Stimulated activated CD4-positive, alpha-beta T cell treated with anti-CD3 and anti-CD28 coated beads, Interleukin-2, amount 100 ng/mL, for 4 hours (primary cell): ENCODE measurements at places on chromosomes 2 and 18.

- no peak for DNase-seq
These were observed 1384.4 kb upstream of the PIK3C3 start for GRCh38 chr18:40570615-40571014.

DNA sequence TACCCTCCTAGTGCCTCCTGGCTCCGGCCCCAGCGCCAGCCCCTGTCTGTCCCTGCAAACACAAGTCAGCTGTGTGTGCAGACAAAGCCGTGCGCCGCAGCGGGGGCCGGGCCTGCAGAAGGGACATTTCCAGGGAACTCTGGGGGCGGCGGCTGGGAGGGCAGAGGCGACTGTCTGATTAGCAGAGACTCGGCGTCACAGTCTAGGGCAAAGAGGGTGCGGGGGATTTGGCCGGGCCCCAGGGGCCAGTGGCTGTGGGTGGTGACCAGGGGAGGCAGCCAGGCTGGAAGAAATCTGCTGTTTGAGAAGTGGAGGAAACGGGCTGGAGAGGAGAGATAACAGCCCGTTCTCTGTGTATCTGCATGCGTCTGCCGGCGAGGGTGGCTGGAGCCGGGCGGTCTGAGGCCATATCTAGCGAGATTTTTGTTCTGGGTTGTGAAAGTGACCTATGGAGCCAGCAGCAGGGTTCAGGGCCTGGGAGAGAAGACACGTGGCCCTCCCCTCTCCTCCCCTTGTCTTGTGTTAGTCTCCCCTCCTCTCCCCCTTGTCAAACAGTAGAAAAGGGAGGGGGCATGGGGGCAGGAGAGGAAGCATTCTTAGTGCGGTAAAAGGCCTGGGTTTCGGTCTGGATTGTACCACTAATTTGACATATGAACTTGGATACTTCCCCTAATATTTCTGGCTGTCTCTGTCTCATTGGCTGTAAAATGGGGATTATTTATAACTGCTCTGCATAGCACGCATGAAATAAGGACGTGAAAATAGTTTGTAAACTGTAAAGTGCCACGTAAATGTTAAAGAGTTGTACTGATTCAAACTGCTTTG, 169.4 kb downstream of the SMAD7 start:
- DNase-seq: no peak

DNA sequence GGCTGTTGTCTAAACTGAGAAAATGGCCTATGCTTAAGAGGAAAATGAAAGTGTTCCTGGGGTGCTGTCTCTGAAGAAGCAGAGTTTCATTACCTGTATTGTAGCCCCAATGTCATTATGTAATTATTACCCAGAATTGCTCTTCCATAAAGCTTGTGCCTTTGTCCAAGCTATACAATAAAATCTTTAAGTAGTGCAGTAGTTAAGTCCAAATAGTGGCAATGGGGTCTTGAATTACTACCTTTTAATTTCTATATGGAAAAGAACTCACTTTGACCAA, 13.8 kb upstream of the ALLC start:
- no peak for DNase-seq

DNA sequence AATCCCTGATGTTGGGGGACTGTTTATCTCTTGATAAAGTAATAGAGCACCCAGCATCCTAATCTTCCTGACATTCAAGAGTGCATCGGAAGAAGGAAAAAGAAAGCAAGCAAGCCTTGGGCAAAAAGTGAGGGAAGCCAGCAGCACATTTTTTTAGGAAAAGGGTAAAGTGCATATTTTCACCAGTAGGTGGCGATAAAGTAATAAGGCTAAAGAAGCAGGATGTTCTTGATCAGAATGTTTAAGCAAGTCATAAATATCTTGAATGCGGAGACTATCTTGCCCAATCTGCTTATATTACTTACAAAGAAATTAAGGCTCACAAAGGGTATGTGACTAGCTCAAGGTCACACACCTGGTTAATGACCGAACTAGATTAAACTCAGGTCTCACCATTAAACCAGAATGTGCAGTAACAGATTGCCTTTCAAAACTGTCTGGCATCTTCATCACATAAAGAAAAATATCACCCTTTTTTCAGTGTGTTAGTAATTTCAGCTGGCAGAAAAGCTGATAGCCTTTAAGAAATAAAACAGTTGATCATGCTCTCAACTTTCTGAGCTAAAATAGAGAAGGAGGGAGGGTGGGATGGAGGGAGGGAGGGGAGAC, 83.8 kb downstream of the VIT start:
- DNase-seq: no peak

DNA sequence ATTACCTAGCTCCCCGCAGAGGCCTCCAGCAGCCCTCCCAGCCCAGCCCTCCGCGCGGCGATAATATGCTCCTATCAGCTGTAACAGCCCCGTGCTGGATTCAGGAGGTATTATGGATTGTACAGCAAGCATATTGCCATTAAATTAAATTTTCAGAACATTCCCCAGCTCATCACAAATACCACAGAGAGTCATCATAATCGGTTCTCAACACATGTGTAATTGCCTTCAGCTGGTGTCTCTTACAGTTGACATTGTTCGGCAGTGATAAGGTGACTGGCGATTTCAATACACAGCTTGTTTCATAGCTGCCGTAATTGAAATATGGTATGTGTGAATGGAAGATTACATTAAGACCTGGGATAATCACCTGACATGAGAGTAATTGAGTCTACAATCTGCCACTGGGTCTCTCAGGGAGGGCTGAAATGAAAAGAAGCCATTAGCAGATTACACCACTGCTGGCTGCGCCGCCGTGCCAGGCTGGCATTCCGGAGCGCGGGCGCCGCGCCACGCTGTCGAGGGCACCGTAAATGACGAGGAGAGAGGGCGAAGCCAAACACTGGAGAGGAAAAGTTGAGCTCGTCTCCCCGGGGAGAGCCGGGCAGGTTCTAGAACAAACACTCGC, 549.4 kb upstream of the SALL3 start:
- no peak for DNase-seq

DNA sequence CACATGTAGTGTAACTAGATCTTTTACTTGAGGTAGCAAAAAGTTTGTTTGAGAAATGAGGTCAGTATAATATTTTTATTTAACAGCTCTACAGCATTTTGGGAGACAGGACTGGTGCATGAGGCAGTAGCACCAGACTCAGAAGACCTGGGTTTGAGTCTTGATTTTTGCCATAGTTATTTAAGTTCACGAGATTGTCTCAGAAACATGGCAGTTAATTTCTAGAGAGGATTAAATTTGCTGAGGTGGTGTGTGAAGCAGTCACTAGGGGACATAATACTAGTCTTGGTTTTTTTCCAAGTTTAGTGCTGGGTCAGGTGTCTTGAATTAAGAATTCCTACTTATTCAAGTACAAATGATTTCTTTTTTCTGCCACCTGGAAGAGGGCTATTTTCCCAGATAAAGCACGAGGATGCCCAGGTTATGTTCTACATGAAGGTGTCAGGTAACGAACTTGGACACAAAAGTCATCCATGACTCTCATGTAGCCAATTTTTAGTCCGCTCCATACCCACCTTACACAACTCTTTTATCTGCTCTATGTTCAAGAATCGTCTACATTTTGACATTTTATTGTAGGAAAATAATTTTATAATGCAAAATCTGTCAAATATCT, 1.4 kb downstream of the MARCHF7 start:
- no peak for DNase-seq

- no peak for DNase-seq
These were observed 21.6 kb downstream of the TNS1 start for GRCh38 chr2:217981084-217981730.

DNA sequence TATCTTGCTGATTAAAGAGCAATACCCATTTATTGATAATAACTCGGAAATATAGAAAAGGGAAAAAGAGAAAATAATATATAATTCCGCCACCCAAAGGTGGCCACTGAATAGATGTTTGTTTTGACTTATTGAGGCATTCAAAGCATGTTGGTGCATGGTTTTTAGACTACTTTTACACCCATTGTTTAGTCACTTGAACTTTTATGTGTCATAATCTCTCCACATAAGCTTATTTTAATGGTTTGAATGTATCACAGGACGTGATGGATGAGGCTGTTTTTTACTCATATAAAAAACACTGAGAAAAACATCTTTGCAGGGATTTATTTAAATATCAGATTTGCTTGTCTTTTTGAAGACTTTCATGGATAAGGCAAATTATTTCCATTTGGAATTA, 120.4 kb downstream of the ACKR3 start:
- no peak for DNase-seq

- DNase-seq: no peak
These were observed 2.5 kb upstream of the SMIM21 start for GRCh38 chr18:75429975-75430374.

DNA sequence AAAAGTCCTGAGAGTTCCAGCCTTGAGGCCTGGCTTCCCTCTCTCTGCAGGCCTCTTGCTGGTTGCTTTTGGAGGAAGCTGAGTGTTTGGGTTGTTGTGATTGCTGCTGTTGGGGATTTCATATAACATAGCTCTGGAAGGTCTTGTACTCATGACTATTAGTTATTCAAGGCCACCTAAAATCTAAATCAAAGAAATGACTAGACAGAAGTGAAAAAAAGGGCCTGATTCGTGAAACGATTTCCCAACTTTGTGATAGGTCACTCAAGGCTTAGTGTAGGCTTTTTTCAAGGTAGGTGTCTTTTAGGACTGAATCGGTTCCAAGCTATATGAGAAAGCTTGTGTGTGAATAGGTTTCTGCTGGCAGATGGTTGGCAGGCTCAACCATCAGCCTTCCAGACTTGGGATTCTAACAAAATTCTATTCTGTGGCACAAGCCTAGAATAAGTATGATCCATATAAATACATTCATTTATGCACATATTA, 164.4 kb downstream of the FMNL2 start:
- DNase-seq: no peak

GRCh38 chr2:223887127-223887526, 49.7 kb upstream of the AP1S3 start:
- no peak for DNase-seq

GRCh38 chr2:12730265-12730664, 13.5 kb downstream of the TRIB2 start:
- DNase-seq: no peak

DNA sequence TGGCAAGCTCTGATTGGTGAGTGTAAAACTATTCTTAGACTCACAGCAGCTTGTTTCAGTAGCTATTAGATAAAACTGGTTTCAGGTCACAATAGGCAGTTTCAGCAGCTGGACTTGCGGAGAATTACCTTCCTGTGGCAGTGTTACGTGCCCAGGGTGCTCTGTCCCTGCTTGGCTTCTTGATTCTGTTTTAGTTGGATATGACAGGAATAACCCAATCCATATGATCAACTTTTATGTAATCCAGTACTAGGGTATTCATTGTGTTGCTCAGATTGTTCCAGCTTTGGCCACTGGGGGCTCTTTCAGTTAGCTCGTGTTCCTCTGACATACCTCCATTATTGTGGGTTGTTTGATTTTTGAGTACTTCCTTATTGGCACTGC, 43.1 kb downstream of the INPP4A start:
- peak; percentile 30 for DNase-seq

DNA sequence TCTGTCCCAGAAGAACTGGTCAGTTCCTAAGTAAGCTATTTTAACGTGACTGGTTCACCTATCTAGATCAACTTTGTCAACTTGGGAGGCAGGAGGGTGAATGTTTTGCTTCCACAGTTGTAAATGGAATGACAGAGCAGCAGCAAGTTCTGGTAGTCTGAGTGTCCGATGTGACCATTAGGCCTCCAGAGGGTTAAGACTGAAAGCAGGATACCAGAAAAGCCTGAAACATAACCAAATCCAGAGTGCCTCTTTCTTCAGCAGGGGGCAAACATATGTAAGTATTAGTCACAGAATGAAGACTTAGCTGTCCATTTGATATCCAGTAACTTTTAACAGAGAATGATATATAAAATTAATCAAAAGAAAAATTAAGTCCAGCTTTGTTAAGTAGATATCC, 9.2 kb downstream of the HOXD3 start:
- no peak for DNase-seq

DNA sequence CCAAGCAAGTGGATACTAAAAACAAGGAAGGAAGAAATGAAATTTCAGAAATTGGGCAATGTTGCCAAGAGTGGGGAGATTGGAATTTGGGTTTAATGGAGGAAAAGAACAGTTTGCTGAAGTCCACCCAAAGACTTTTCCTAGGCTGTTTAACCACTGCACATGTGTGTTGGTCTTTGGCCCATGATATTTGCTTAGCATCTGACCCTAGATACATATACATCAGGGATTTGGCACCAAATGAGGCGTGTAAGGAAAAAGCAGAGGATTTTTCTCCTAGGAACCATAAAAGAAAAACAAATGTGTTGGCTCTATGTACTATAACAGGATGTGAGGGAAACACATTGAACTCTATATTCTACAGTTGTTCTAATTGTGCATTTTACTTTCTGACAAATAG, 80.7 kb upstream of the CD28 start:
- no peak for DNase-seq

GRCh38 chr2:196208915-196209314, 37.5 kb upstream of the STK17B start:
- no peak for DNase-seq

- no peak for DNase-seq
These were observed 758.1 kb upstream of the ACVR2A start for GRCh38 chr2:147086715-147087114.

DNA sequence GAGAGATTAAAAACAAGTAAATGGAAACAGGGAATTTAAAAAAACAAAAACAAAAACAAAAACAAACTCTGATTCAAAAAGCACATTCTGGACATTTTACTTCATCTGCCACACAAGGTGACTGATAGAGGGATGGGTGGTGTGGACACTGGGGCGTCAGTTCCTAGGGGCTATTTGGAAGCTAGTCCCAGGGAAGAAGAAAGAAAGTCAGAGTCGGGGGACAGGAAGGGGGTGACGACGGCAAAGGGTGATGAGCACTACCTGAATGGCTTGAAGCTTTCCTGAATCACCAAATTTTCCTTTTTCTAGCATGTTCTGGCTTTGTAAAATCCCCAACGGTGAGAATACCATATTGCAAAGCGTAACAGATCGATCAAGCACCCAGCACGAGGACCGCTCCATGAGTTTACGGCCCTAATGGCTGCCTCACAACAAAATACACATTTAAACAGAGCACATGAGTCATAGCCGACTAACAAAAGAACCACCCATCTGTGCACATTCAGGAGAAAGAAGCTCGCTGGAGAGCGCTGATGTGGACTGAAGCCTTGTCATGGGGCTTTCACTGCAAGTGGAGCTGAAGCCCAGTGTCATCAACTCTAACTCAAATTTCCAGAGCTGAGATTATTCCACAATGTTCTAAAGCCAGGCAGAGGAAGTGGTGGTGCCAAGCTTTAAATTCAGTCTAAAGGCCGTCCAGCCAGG, 178.9 kb downstream of the LNPK start:
- no peak for DNase-seq

- DNase-seq: no peak
These were observed 12.7 kb upstream of the CDH2 start for GRCh38 chr18:28189400-28190239.

GRCh38 chr2:71878626-71879508, 268.8 kb downstream of the CYP26B1 start:
- DNase-seq: no peak
